ENCODE measurements at places on chromosomes 6 and 20. TPM values are rescaled to one million over a fixed set of nuclear protein-coding genes. Genes with fewer than 3 reads are reported as not detected.

SYCP2L gene
- total RNA-seq: 4.9 TPM

IL20RA gene
- total RNA-seq: 3.4 TPM

DNA sequence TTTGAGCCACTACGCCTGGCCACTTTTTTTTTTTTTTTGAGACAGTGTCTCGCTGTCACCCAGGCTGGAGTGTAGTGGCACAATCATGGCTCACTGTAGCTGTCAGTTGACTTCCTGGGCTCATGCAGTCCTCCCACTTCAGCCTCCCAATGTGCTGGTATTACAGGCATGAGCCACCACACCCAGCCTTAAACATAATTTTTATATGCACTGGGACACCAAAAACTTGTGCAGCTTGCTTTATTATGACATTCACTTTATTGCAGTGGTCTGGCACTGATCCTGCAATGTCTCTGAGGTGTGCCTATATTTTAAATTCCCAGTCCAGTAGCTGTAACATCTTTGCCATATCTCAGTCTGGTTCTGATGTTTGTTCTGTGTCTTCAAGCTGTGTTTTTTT lies 34.7 kb downstream of the KAT14 start:
- no peak for DNase-seq

OPRM1 gene
- not detected for total RNA-seq

DNA sequence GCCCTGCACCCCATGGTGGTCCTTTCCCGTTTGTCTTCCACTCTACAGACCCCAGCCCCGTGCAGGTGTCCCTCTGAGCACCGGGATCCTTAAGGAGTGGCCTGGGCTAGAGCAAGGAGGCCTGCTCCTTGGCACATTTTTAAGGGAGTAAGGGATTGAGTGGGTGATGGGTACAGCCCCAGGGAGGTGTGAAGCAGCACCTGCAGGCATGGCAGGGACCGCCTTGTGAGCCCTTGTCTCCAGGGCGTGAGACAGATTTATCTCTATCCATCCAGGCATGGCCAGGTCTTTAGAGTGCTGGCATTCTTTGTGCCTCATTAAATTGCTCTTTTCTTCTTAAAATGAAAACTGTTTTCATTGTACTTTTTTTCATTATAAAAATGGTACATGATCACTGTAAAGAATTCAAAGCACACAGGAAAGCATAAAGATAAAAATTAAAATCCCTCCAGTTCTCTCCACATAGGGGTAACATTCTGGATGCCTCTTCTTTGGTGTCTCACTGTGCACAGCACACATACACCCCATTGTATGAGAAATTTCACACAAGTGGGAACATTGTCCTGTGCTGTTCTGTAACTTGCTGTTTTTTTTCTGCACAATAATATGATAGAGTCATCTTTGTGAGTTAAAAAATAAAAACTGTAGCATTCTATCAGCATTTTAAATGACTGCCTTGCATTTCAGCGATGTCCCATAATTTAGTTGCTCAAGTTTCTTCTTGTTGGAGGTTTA lies 31.9 kb upstream of the ZNF831 start:
- no peak for DNase-seq

GRCh38 chr6:150775415-150776203 lies 89.9 kb upstream of the MTHFD1L start:
- DNase-seq: no peak

SLC13A3 gene
- total RNA-seq: 4.2 TPM

DNA sequence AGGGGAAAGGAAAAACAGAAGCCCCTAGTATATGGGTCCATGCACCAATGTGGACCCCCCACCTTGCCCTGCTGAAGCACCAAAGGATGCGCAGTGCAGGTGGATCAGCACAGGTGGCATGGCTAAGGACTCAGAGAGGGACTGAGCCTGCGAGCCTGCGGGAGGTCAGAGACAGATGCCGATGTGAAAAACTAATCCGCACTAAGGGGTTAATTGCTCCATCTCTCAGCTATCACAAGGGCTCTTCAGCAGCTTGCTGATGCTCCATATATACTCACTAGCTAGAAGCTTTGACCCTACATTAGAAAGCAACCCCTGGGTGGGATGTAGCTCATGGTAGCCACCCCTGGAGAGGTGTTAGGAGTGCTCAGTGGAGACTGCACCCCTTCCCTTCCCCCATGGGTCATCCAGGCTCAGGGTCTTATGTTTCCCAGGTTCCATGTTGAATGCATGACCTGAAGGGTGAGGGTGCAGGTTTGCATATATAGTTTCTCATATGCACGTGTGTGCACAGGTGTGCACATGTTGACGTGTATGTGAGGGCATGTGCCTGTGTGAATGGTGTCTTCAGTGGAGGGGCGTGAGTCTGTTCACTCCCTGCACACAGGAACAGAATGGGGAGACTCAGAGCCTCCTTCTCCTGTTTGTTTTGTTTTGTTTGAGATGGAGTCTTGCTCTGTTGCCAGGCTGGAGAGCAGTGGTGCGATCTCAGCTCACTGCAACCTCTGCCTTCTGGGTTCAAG lies 13.4 kb upstream of the IP6K3 start:
- no peak for DNase-seq

PMEPA1 gene
- 5.6 TPM for total RNA-seq

DNA sequence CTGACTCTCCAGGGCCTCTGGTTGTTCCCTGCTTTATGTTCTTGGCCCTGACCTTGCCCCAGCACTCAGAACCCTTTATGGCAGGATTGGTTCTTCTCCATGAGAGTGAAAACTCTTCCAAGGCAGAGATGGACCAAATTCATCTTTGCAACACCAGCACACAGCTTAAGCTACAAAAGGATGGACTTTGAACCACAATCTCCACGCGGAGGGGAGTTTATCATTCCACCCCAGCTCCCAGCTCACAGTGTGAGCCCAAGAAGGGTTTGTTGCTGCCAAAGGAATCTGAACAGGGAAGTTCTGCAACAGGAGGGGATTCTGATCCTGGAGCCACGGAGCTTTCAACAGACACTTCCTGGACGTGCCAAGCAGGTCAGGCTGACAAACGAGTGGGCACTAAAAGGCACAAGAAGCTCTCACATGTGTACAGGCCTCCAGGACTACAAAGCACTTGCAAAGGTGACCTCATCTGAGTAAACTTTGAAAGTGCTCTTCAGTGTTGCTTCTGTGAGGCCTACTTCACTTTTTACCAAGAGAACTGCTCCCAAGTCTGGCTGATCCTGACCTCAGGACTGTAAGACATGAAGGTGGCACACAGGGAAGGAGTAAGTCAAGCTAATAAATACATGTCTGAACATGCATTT lies 8.9 kb downstream of the FITM2 start:
- DNase-seq: no peak

NRSN1 gene
- not detected for total RNA-seq

DNA sequence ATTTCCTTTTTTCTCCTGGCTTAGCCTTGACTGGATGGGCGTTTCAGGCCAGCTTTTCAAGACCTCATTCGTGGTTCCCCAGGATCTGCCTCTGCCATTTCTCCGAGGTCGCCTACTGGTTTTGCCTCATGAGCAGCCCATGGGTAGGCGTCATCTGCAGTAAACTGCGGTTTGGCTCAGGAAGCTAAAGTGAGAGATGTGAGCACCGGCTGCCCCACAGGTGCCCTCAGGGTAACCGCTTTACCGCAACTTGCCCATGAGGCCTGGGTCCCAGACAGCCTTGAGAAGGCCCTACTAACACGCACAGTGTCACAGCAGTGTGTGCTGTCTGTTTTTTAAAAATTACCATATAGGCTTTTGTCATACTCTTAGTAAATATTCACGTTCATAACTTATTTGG lies 53.4 kb upstream of the TBXT start:
- no peak for DNase-seq

DNA sequence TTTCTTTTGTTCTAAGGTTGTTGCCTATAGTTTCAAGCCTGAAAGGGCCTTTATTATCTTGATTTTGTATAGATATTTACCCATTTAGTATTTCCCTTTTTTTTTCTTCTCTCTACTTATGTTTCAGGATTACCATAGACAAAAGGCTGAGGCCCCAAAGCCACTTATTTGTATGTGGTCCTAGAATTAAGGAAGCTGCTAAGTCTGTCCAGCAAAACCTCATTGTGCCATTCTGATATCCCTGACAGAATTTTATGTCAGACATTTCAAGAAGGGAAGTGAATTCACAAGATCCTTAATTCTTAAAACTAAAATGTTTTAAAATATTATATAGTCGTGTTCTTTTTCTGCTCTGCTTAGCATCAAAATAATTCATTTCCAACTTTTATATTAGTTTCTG lies 6.9 kb downstream of the HAO1 start:
- no peak for DNase-seq

DNA sequence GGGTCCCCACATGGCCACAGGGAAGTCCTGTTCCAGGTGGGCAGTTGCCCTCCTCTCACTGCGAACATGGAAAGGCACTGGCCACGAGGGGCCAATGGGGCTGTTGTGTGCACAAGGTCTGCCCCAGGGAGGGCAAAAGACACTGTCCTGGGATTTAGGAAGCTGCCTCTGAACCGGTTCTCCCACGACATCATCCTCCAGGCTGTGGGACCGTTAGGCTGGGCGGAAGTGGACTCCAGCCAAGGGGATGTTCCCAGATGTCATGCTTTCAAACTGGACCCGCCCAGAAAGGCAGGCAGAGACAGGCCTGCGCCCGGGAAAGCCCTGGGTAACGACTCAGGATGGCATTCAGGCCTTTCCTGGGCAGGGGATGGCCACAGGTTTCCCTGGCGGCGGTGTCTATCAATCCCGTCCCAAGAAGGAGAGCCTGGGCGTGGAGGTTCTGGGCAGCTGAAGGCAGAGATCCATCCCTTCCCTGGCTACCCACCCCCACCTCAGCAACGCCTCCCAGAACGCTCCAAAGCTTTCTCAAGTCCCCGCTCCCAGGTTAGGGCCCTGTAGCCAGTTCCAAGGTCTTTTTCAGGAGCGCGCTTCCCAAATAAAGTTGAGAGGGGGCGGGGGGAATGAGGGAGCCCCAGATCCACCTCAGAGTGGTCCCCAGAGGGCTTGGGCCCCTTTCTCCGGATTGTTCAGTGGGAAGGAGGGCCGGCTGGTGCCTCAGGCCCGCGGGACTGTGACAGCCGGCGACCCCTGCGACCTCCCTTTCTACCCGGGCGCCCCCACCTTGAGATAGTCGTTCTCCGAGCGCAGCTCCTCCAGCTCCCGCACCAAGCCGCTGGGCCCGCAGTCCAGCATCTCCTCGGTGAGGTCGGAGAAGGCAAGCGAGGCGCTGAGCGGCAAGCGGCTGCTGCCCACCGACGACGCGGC lies 13.8 kb upstream of the TLDC2 start:
- DNase-seq: peak; percentile 90

GRCh38 chr20:59646487-59646886 lies 42.1 kb downstream of the PHACTR3 start:
- DNase-seq: no peak

DNA sequence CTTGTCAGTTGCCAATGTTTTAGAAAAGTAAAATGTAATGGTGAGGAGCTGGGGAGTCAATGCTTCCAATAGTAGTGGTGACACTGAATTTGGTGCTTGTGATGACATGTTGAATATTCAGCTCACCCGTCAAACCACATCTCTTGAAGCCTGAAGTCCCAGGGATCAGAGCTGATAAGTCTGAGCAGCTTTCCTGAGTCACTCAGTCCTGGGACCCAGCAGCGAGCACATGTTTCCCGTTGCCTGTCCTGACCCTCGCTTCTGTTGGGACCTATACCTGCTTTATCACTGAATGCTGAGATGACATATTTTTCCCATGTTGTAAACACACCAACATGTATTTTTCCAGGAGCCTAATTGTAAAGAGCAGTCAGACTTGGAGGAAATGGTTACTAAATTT lies 693.6 kb downstream of the QKI start:
- no peak for DNase-seq

ENPP4 gene
- 9.1 TPM for total RNA-seq

- no peak for DNase-seq
Measured at GRCh38 chr6:38755874-38756273, 40.8 kb downstream of the DNAH8 start.

GRCh38 chr6:163863565-163863964 lies 449.0 kb downstream of the QKI start:
- DNase-seq: no peak

GSTA2 gene
- total RNA-seq: not detected

SRC gene
- total RNA-seq: 26.4 TPM

- DNase-seq: no peak
Measured at GRCh38 chr6:40280231-40280630, 306.9 kb downstream of the LRFN2 start.

- DNase-seq: peak; percentile 92
Measured at GRCh38 chr20:25039697-25040437, 18.1 kb downstream of the ACSS1 start.
